Foreskin keratinocyte (primary cell): ENCODE measurements at places on chromosomes 5 and 9. TPM values are rescaled to one million over a fixed set of nuclear protein-coding genes. Genes with fewer than 3 reads are reported as not detected.

- peak; percentile 93 for DNase-seq
Measured at GRCh38 chr9:108444400-108445358, 411.1 kb downstream of the ACTL7B start.

Gene FAM151B
- total RNA-seq, result 1.2 and 1.3 TPM in 2 replicates

DNA sequence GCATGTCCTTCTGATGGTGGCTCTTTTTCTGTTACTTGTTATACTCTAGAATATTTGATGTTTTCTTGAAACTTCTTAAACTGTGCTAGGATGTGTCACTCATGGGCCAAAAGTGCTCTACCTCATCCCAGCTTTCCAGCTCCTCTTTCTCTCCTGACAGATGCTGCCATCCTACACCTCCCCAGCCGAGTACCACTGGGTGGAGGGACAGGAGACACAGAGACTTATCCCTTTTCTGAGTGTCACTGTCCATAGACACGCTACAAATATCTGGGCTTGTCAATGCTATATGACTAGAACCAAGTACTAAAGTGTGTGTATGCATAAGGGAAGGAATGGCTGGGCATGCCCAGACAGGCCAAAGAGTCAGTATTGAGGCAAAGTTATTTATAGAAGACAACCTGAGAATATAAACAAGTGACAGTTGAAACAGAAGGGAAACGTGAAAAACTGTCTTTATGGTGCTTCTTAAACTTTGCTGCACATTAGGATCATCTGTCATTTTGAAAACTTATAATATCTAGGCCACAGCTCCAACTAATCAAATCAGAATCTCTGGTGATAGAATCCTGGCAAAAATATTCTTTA is 188.0 kb downstream of the CARTPT start:
- peak; percentile 51 for DNase-seq

Gene IL13
- total RNA-seq, result not detected in 2 replicates

DNA sequence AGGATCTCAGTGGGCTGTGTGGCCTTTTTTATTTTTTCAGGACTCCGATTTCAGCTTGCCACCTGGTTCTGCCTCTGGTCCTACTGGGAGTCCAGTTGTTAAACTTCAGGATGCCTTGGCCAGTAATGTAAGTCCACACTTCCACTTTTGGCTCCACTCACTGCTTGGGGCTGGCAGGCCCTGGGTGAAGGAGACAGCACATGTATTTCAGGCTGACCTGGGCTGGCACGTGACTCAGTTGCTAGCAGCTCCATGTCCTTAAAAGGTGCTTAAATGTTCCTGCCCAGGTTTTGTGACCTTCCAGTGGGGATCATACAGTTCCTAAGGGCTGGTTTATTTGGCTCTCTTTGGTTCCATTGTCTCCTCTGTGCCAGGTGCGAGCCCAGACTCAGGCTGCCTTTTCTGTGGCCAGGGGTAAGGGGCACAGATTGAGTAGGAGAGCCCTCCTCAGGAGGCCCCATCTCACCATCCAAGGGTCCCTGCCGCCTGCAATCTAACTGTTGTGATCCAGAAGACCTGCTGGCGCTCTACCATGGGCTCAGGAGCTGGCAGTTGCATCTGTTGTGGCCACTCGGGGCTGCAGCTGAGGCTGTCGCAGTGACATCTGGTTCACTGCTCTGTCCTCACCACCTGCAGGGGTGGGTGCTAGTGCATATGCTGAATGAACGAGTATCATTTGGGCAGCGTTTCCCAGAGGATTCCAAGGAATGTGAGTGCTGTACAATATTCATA is 19.2 kb upstream of the POMT1 start:
- DNase-seq, result no peak

Gene TEX48
- total RNA-seq, result not detected in 2 replicates

DNA sequence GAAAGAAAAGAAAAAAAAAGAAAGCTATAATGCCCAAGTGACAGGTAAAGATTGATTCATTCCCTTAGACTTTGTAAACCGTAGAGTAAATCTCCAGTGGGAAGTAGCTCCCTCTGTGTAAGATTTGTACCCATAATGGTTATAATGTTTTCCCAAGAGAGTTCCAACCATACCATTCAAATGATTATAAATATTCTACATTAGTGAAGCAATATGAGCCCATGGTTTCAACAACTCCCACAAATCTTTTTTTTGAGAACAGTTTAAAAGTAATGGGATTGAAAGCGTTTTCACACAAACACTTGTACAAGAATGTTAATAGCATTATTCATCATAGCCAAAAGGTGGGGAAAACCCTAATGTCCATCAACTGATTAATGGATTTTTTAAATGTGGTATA is 58.0 kb downstream of the GRAMD2B start:
- peak; percentile 60 for DNase-seq

- DNase-seq, result no peak
Measured at GRCh38 chr9:116189683-116190082, 36.1 kb downstream of the PAPPA start.

DNA sequence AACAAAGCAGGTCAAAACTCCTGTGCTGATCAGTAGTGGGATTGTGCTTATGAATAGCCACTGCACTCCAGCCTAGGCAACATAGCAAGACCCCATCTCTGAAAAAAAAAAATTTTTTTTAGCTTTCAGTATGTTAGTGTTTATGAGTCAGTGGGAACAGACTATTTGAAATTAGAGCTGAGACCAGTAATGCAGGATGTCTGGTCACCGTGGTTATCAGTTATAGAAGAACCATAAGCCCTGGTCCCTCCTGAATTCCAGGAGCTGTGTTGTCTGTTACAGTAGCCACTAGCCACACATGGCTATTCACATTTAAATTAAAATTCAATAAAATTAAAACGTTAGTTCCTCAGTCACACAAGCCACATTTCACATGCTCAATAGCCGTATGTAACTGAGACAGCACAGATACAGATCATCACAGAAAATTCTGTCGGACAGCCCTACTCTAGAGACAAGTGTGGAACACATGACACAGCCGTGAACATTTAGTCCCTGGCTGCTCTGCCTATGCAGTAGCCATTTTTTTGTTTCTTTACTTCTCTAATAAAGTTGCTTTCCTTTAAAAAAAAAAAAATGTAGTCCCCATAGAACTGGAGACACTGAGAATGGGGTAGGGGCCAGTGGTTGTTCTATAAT is 96.1 kb upstream of the SAP30L start:
- DNase-seq, result no peak

- DNase-seq, result no peak
Measured at GRCh38 chr9:133448487-133448972, 11.2 kb upstream of the CACFD1 start.

Gene MEF2C
- 0.41 and 0.56 TPM in 2 replicates for total RNA-seq

- no peak for DNase-seq
Measured at GRCh38 chr5:133884569-133885311, 83.7 kb downstream of the C5orf15 start.

Gene RGS7BP
- not detected in 2 replicates for total RNA-seq

DNA sequence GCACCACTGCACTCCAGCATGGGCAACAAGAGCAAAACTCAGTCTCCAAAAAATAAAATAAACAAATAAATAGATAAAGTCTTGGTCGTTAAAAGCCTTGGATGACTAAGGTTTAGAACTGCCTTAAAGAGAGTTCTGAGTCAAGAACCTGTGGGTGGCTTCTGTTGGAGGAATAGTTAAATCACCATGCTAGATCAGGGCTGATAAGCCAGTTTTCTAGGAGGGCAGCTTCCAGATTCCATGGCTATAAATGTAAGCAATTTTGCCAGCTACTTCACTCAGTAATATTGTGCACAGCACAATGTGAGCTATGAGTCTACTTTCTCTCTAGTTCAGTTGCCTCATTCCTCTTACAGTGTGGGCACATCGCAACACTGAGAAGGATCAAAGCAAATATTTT is 242.1 kb upstream of the NUDT12 start:
- DNase-seq, result peak; percentile 28

DNA sequence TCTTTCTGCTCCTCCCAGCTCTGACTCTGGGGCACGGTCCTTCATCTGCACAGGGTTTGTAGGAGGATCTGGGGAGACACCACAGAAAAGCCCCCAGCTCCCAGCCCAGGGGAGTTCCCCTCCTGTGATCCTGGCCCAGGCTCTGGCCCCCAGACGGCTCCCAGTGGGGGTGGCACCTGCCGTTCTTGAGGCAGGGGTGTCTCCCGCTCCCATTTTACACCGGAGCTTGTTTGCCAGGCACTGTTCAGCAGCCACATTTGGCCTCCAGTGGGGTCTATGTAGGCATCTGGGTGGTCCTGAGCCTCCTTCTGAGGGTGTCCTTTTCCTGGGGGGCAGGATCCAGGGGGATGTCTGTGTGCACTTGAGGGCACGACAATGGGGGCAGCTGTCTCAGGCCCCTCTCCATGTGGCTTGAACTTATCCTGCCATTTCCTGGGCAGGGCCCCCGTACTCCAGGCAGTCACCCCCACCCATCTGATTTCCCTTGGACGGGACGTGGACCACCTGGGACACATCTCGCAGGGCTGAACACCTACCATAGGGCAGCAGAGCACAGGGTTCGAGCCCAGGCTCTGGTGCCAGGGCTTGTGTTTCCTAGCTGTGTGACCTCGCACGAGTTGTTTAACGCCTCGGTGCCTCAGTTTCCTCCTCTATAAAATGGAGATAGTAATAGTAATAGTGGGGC is 275.0 kb upstream of the MVB12B start:
- no peak for DNase-seq

GRCh38 chr5:179319741-179320281 is 25.4 kb downstream of the ADAMTS2 start:
- DNase-seq, result no peak

Gene DMGDH
- 0.07 and 0.17 TPM in 2 replicates for total RNA-seq

Gene STPG3
- total RNA-seq, result not detected in 2 replicates

DNA sequence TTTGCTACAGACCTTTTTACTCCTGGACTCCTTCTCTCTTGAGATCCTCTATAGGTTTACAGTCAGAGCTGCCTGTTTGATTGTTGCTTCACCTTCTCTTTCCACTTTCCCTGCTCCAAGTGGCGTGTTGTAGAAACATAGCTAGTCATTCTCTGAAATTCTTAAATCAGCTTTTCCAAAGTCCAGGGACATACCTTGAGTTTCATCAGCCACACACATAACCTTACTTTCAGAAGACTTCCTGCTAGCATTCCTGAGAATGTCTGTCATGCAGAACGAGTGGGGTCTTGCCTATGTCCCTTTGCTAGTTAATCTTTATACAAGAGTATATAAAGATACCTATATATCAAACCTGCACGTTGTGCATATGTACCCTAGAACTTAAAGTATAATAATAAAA is 230.3 kb upstream of the ZNF462 start:
- DNase-seq, result peak; percentile 93

- DNase-seq, result peak; percentile 22
Measured at GRCh38 chr5:108727236-108727650, 20.5 kb upstream of the FER start.

Gene SLC36A2
- not detected in 2 replicates for total RNA-seq

Gene DMRT3
- not detected in 2 replicates for total RNA-seq

Gene NXNL2
- not detected in 2 replicates for total RNA-seq

GRCh38 chr9:128845186-128845931 is 15.8 kb upstream of the SPOUT1 start:
- DNase-seq, result peak; percentile 59

DNA sequence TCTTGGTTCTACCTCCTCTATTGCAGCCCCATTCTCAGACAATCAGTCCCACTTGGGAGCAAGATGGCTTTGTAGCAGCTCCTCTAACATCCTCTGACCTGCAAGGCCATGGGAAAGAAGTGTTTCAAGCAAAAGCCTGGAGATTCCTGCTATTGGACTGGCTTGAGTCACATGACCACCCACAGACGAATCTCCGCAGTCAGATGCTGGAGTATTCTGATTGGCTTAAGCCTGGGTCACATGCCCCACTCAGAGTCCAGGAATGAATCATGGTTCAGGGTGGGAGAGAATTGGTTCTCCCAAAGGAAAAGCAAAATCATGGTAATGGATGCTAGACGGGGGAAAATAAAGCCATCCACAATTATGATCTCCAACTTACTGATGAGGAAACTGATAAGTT is 22.6 kb upstream of the LMX1B start:
- DNase-seq, result no peak

Gene ASPN
- not detected in 2 replicates for total RNA-seq

Gene MYOZ3
- 0.34 and 0.53 TPM in 2 replicates for total RNA-seq

DNA sequence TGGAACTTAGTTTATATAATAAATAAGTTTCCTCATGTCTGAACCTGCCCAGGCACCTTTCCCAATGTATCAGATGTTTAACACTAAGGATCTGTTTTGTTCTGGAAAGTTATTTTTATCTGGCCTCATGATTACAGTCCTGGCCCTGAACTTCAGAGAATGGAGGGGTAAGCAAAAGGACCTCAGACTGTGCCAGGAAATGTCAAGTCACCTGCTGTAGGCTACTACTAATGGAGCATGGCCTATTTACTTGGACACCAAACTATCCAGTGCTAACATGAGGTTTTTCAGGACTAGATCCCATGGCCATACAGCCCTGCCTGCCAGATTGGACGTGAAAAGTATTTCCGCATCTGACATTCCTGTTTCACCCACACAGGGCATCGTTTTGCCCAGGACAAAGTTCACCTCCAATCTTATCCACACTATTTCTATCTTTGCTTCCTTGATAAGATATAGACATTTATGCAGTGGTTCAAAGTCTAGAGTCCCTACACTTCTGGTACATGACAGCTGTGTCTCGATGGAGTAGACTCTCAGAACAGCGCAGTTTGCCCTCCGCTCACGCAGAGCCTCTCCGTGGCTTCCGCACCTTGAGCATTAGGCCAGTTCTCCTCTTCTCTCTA is at the start of gene BTNL8:
BTNL8 (plus strand) TSS at position 539 of the 626 bp plus-strand sequence. CDS start 152 bp downstream, outside the sequence.
- DNase-seq, result no peak

DNA sequence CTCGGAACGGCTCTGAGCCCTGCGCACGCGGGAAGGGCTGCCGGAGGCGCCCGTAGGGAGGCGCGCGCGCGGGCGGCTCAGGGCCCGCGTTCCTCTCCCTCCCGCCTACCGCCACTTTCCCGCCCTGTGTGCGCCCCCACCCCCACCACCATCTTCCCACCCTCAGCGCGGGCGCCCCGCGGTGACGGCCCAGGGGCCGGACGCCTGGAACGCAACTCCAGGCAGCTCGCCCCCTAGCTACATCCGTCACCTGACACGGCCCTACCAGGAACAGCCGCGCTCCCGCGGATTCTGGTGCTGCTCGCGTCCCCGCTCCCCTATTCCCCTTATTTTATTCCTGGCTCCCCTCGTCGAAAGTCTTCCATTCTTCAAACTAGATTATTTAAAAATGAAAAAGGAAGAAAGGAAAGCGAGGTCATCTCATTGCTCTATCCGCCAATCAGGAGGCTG is at the start of gene CDKN2B-AS1:
CDKN2B-AS1 (plus strand) TSS at position 236 of the 450 bp plus-strand sequence.
- no peak for DNase-seq

DNA sequence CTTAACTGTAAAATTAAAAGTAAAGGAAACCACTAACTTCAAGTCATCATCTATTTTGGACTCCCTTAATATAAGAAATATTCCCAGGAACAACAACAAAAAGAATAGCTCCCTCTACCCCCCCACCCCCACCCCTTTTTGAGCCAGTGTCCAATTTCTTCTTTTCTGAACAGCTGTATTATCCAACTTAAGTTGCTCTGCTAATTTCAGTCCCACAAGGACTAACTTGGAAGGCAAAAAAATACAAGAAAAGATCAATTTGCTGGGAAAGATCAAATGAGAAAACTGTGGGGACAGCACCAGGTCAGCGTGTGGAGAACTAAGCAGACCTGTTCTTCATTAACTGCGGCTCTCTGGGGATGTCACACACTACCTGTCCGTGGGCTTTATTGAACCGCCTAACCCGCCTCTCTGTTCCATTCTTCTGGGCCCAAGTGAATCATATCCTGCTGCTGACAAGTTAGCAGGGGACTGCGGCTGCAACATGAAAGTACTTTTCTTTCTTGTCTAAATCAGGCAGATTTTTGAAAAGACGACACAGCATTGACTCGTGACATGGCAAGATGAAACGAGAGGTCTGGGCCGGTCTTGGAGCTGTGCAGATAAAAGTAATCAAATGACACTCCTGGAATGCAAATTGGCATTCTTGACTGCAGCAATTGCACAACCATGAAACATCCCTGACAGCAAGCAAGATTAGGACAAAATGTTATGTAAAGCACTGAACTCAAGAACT is 2.7 kb downstream of the BNC2 start:
- DNase-seq, result peak; percentile 18

Gene BTNL9
- 0.04 TPM in 1 of 2 replicates, not detected in the other for total RNA-seq

Gene FAM221B
- total RNA-seq, result not detected in 2 replicates
